Fibroblast of pulmonary artery (primary cell): ENCODE measurements at places on chromosomes 16 and 17.

DNA sequence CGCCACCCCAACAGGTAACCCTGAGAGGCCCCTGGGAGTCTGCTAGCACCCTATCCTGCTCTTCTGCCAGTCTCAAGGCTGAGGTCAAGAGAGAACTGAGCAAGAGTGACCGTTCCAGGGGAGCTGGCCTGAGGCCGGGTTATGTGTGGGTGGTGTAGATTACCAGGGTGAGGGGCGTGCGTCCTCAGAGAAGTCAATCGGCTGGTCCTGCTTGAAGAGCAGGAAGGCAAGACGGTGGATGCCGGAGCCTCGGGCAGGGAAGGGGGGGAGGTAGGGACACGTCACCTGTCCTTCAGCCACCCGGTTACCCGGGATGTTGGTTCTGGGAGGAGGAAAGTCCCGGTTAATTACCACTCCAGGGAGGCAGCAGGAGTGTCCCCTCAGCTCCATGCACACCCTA is 2.6 kb upstream of the TRIM65 start:
- DNase-seq: no peak

GRCh38 chr17:29748400-29748799 is 125.7 kb upstream of the CORO6 start:
- no peak for DNase-seq

GRCh38 chr17:2122641-2123302 is 67.9 kb downstream of the HIC1 start:
- peak; percentile 91 for DNase-seq

DNA sequence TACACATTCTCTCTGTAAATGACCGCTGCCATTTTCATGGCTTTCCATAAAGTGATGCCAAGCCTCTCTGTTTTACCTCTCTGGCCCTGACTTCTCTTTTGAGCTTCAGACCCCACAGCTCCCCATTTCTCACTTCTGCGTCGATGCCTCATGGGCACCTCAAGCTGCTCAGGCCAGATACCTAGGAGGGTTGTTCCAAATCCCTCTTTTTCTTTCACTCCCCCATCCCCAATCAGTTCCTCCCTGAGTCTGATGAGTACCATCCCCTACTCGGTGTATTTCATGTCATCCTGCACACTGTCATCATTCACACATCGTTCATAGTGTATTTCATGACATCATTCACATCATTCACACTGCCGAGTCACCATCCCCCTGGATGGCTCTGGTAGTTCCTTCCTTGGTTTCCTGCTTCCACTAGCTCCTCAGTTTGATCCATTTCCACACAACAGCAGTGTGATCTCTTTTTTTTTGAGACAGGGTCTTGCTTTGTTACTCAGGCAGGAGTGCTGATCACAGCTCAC is 43.1 kb downstream of the NTN1 start:
- no peak for DNase-seq

DNA sequence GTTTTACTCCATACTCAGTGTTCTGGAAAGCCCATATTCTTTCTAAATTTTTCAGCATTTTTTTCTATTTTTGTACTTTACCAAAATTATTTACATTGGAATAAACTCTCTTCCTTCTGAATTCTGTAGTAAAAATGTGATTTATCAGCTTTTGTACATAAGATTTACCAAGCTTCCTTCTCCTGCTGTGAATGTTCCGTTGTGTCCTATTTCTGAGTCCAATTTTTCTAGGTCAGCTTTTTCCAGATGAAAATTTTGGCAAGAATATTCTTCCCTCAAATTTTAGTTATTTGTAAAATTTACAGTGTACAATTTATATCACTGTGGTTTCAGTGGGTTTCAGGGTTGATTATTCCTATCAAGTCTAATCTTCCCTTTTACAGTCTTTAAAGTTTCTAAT is 27.5 kb downstream of the ASPA start:
- no peak for DNase-seq
